Activated naive CD8-positive, alpha-beta T cell treated with anti-CD3 and anti-CD28 coated beads, Interleukin-2, amount 50 U/mL, for 24 hours (primary cell): ENCODE measurements at places on chromosomes 1 and 21.

GRCh38 chr21:36178349-36178748 is 21.7 kb downstream of the DOP1B start:
- DNase-seq: no peak

- no peak for DNase-seq
Measured at GRCh38 chr1:164671323-164671965, 112.5 kb downstream of the PBX1 start.

- no peak for DNase-seq
Measured at GRCh38 chr1:89681045-89681729, 48.3 kb downstream of the LRRC8C start.

- DNase-seq: no peak
Measured at GRCh38 chr1:230212405-230212936, 145.4 kb downstream of the GALNT2 start.

DNA sequence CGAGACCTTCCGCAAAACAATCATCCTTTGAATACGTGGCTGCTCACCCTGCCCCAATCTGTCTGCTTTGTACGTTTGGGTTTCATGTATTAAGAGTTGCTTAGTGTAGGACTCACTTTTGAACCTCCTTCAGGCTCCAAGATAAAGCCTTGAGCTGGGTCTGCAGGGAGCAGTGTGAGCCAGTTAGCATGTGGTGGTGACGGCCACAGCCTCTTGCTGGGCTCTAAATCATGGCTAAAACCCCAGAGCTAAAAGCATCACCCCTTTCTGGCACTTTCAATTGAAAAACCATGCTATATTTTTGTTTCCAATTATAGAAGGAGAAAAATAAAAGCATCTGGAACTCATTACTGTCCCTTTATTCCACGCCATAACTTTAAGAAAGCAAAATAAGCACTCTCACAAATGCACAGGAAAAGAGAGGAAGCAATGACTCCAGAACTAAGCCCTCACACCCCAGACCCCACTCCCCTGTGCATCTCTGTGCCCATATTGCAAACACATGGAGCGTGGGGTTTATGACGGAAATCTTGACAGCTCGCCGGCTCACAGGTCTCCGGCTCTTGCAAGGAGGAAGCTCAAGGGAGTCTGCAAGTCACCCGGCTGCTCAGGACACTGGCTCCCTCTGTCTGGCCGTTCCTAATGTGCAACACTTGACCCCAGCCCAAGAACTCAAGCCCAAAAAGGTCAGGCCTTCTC is 135.5 kb downstream of the MIS18A start:
- no peak for DNase-seq

GRCh38 chr1:208237241-208237640 is 6.9 kb downstream of the PLXNA2 start:
- DNase-seq: no peak

GRCh38 chr21:32328595-32328994 is 29.9 kb downstream of the MRAP start:
- DNase-seq: no peak

DNA sequence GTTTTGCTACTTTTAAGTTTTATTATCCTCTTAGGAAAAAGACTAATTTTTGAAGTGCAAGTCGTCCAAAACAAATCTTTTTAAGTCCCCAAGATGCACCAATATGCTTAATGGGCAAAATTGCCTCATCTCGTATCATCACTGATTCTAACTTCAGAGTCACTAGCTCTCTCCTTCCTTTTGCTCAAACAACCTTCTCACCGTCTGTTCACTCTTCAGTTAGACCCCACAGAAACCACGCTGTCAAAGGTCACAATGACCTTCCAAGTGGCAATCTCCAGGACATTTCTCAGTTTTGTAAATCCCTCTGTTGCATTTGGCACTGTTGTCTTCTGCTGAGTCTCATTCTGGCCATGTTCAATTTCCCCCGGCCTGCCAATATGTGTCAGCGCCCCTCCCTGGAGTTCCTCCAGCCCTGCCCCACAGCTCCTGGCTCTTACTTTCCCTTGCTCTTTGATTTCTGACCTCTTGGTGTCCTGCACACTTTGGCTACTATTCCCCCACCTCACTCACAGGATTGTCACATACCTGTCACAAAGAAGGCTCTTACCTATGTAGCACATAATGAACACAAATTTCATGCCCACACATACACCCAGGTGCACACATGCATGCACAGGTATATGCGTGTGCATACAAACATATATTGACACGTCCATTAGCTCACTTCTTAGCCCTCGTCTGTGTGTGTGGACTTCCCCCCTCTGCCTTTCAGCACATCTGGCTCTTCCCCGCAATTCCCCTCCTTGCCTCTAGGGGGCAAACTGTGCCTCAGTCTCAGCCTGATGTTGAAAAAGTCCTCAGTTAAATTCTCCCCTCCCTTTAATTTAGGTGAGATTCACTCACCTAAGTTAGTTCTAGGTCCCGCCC is 354.0 kb upstream of the DUSP10 start:
- peak; percentile 64 for DNase-seq

DNA sequence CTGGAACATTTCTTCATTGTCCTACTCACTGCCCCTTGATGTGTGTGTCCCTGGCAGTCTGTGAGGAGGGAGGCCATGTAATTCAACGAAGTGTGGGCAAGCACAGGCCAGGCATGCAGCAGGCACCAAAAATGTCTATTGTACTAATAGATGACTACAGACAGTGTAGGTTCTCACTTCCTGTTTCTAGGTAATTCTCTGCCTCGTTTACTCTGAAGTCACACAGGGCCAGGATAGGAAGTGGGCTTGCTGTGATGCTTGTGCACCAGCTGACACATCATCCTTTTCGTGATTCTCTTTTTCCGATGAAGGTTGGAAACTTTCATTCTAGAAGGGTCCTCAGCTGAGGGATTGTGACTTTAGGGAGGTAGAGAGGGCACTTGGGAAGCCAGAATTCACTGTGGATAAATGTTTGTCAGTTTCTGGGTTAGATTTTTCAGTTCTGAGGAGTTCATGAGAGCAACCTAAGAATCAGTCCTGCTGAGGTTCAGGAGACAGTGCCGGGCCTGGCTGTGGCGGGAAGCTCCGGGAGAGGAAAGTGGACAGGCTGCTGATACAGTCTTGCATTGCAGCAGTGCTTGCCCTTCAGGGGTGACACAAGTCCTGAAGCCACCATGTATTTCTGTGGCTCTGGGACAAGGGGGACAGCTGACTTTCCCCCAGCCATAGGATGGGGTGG is 4.3 kb upstream of the CSF1 start:
- peak; percentile 52 for DNase-seq

DNA sequence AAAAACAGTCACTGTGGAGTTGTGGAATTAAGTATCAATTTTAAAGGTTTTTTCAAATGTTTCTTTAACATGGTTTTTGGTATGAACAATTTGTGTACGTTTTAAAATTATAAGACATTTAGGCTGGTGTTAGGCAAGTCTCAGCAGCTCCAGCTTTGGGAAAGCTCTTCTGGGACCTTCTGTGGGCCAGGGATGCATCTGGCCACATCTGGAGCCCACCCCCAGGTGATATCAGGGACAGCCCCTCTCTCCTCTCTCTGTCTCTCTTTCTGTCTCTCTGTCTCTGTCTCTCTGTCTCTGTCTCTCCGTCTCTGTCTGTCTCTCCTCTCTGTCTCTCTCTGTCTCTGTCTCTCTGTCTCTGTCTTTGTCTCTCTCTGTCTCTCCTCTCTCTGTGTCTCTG is 1.3 kb upstream of the COL6A1 start:
- no peak for DNase-seq

GRCh38 chr1:100582943-100583342 is 45.0 kb downstream of the GPR88 start:
- DNase-seq: no peak
